ENCODE measurements at places on chromosomes 7 and 10.

DNA sequence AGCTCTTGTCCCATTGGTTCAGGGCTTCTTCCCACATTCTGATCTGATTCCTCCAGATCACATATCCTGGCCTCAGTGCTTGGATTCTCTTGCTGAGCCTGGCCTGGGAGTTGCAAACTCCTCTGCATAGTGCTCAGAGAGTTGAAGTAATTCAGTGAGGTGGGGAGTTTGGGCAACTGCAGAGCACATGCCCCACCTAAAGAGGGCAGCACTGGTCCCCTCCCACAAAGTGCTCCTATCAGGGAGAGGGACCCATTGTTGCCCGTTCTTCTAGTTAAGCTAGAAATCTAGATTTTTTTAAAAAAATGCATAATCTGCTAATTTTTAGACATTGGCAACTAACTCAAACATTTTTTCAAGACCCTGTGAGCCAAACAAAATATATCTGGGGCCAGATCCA, 45.1 kb downstream of the CHN2 start:
- DNase-seq = no peak

DNA sequence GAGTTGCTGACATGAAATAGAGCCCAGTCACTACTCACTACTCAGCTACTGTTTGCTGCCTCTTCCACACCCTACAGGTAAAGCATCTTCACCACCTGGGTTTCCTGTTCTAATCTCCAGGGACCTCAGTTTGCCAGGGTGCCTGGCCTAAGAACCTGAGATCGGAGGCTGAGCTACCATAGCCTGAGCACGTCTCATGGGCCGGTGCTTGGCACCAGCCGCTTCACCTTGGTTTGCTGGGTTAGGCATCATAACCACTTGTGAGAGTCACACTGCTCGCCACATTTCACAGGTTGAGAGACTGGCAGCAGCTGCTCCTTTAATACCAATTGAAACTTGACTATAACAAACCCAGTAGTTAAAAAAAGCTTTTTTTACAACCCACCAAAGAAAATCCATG, 75.1 kb downstream of the EMX2 start:
- no peak for DNase-seq

DNA sequence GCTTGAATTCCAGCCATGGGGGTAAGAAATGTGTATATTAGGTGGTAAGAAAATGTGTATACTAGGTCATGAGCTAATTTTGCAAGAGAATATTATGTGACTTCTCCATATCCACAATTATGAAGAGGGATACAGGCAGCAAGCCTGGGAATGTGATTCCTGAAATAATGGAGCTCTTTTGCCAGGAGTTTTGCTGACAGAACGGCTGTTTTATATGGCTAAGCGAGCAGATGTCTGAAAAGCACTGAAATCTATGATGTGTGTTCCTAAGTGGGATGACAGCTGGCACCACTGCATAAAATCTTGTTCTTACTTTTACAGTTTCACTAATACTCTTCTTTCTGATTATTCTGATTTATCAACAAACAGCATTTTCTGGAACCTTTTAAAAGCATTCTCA, 386.0 kb upstream of the HPS1 start:
- DNase-seq = no peak

DNA sequence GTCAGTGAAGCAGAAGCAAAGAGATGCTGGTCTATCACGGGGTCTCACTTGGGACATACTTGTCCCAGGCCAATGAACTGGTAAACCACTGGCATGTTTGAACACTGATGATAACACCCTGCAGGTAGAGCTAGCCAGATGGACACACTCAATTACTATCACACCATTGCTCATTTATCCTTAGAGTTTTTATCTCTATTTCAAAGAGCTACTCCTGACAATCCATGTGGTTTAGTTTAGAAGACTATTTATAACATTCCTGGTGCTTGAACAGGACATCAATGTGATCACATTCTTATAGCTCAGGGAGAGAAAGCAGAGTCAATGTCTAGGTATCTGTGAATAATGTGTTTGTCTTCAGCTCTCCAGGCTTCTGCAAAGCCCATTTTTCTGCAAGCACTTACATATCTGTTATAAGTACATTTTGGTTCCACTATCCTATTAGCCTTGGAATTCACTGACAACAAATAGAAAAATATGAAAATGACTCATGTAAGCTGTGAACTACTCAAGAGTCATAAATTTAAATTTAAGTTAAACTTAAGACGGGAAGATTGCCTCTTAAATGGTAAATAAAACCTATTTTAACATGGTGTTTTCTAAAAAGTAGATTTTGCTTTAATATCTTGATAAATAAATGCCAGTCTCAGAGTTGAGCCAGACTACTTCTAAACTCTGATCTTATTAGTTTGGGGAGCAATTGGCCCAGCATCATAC, 106.7 kb upstream of the MBL2 start:
- no peak for DNase-seq

GRCh38 chr10:68619595-68619994, 59.5 kb downstream of the TET1 start:
- DNase-seq = no peak

GRCh38 chr10:53022611-53023088, 250.1 kb upstream of the MBL2 start:
- no peak for DNase-seq

- no peak for DNase-seq
These were observed 64.4 kb downstream of the EGFR start for GRCh38 chr7:55083206-55083605.

- DNase-seq = no peak
These were observed 130.3 kb downstream of the HECW1 start for GRCh38 chr7:43242628-43243255.

DNA sequence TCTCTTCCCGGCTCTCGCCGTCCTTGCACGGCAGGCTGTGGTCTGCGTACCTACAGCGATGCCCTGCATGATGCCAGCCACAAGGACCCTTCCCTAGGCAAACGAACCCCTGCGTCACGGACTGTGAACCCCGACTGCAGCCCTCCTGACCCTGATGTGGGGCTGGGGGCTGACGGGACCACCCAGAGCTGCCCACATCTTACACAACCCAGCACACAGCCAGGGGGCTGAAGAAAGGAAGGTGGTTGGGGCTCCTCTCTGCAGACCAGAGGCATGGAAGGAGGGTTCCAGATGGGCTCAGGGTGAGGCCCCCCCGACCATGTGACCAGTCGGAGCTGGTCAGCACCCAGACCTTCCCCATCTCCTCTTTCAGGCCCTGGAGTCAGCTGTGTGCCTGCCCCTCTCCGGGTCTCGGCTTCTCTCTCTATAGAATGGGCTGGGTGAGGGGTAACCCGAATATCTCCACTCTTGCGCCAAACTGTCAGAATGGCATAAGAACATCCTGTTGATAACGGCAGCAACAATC, 41.4 kb downstream of the EBF3 start:
- DNase-seq = no peak

DNA sequence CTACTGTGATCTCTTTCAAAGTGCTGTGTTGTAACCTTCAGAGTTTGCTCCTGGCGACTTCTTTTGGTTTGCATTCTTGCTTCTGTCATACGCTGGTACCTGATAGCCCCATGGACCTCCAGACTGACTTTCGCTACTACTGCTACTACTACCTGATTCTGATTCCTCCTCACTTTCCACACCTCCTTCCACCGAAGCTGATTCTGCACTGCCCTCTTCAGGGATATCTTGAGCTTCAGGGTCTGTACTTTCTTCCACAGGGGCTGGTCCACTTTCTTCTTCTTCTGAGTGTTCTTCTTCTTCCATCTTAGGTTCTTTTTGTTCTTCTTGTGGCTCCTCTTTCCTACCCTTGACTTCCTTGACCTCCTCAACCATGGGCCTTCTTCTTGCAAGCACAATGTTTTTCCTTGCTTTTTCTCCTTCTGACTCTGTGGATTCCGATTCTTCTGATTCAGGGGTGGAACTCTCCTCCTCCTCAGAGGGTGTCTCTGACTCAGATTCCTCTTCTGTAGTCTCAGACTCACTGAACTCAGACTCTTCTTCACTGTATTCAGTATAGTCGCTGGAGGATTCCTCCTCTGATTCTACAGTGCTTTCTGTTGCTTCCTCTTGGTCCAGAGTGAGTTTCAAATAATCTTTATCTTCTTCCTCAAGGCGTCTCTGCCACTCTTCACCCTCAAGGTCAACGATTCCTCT, 992.2 kb downstream of the PCDH15 start:
- no peak for DNase-seq

DNA sequence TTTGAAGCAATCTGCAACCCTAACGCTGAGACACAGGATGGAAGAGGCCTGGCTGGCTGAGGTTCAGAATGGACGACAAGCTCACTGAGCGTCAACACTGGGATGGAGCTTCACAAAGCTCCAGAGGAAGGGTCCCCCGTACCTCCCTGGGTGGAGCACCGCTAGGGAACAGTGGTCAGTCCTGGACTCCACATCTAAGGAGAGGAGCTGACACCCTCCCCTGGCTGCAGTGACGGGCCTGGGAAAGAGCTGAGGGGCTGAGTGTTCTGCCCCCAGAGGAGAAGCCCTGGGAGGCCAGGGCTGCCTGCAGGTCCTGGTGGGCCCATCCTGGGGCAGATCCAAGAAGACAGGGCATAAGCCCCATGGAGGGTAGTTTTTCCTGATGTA, 146.2 kb downstream of the ARHGAP22 start:
- no peak for DNase-seq

DNA sequence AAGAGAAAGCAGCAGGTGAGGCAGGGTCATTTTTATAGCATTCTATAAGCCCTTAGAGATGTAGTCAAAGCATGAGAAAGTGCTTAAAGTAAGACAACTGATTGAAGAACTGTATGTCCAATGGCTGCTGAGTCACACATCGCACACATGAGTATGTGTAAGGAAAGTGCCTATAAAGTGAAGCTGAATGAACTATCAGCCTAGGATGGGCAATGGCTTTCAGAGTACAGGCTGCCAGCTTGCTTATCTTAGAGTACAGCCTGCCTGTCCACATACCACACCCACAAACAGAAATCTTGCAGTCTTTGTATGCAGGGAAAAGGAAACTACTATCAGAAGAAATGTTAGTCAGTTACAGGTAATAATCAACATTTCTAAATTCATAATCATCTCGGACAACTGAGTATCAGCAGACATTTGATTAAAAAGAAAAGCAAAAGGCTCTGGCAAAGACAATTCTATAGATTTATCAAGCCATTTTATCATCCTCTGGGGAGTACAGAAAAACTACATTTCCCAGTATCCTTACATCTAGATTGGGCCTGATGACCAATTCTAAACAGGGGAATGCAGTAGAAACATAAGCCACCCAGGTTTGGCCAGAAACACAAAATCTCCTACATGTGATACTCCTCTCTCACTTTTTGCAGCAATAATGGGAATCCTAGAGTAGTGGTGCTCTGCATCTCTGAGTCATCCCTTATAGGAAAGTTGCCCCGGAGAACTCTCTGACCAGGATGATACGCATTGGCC, 16.2 kb upstream of the EPHB6 start:
- DNase-seq = no peak

GRCh38 chr7:97149843-97150242, 32.3 kb downstream of the SDHAF3 start:
- DNase-seq = no peak

GRCh38 chr7:43314379-43315158, 202.1 kb downstream of the HECW1 start:
- DNase-seq = no peak

DNA sequence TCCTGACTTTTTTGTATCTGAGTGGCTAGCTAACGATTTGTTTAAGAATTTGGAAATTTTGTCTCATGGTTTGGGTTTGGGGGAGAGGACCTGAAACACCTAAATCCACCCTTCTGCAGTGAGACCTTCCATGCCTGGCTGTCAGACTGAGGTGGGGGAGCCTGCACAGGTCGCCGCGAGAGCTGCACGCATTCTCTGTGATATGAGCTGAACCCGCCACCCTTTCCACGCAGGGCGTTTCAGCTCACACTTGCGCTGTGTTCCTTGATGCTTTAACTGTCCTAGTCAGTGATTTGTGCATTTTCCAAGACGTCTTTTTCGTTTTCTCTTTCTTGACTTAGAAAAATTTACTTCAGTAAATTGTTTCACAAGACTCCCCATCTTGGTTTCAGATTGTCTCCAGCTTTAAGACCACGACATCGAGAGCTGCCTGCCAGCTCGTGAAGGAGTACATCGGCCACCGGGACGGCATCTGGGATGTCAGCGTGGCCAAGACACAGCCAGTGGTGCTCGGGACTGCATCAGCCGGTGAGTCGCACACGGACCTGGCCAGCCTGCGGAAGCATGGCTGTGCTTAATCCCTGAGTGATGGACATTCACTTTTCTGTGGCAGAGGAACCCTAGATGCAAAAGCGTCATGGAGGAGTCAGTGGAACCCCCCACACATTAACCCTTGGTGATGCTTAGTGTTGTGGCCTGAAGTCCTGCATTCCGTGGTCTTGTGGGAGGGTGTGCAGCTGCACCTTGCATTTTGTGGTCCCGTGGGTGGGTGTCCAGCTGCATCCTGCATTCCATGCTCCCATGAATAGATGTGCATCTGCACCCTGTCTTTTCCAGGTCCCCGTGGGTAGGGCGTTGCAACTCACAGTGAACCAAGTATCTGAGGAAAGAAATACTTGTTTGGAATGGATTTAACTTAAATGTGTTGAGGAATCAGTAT, 28.1 kb downstream of the WDR37 start:
- DNase-seq = no peak

DNA sequence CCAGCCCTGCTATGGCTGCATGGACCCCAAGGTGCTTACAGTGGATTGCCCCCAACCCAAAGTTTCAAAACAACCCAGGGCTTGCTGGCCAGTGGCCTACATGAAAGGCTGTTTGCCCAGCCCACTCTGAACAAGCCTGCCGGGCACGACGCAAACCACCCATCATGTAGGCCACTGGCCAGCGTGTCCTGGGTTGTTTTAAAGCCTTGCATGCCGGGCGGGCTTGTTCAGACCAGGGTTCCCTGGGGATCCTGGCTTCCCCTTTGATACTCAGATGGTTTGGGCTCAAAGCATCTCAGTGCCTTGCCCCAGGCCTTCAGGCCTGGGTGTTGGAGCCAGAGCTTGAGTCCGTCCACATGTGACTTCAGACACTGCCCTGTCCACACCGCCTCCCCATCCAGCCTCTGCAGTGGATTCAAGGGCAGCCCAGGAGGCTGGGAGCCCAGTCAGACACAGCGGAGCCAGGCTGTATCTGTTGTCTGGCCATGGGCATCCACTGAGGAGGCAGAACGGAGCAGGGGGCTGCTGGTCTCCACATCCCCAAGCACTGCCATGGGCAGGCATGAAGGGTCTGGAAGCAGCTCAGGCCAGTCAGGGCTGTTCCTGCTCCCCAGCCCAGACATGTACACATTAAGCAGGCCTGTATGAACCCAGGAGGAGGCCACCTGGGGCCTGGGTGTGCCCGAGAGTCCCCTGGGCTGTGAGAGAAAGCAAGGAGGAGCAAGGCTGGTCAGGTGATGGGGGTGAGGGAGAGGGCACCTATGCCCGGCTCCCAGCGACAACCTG, 4.0 kb upstream of the ADIRF start:
- no peak for DNase-seq

- DNase-seq = no peak
These were observed 18.4 kb upstream of the MACROH2A2 start for GRCh38 chr10:70034232-70034631.

GRCh38 chr10:75651417-75651816, 220.0 kb downstream of the LRMDA start:
- DNase-seq = no peak
